ENCODE measurements at places on chromosomes 3 and 15. TPM values are rescaled to one million over a fixed set of nuclear protein-coding genes. Genes with fewer than 3 reads are reported as not detected.
A peak's percentile ranks its signal among the peaks of the same experiment; 100 is the strongest.

Gene CELF6
- 0.20 TPM for polyA plus RNA-seq

Gene DGKG
- polyA plus RNA-seq: 0.12 TPM

Gene TMEM266
- polyA plus RNA-seq: 0.07 TPM

Gene CPNE9
- 0.03 TPM for polyA plus RNA-seq

Gene PLSCR2
- polyA plus RNA-seq: not detected

Gene C3orf85
- not detected for polyA plus RNA-seq

GRCh38 chr15:60535265-60535664, 56.3 kb upstream of the ICE2 start:
- H3K36me3 ChIP-seq: no peaks in the 10 kb centered on the region
- no peaks in the 10 kb centered on the region for H3K27me3 ChIP-seq
- H3K4me3 ChIP-seq: no peak overlapping the region
- H3K4me1 ChIP-seq: no peaks in the 10 kb centered on the region
- DNase-seq: no peak
- no peak overlapping the region for H3K27ac ChIP-seq

DNA sequence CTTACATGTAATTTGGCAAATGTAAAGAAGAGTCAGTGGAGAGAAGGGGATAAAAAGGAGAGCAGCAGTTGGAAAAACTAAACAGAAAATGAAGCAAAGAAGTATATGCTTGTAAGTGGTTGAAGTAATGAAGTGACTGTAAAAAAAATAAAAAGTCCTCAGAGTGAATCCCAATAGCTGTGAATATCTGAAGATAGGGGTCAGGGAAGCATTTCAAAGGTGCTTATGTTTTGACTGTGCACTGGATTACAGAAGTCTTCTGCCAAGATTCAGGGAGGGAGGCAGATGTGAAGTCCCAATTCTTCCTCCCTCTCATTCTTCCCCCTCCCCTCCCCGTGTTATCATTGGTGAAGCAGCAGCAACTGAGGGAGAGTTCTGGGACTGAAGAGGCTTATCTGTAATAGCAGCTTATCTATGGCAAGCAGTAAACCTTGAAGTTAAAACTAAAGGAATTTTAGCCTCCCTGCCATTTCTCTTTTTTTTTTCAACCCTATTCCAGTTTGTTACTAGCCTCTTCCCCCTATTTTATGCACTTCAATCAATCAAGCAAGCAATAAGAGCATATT, 597.9 kb downstream of the IGSF11 start:
- no peaks in the 10 kb centered on the region for H3K4me1 ChIP-seq
- H3K27ac ChIP-seq: no peak overlapping the region
- H3K36me3 ChIP-seq: no peaks in the 10 kb centered on the region
- no peaks in the 10 kb centered on the region for H3K27me3 ChIP-seq
- peak; percentile 2 for DNase-seq

GRCh38 chr15:66921319-66921915, 144.0 kb upstream of the SMAD3 start:
- no peaks in the 10 kb centered on the region for H3K36me3 ChIP-seq
- no peaks in the 10 kb centered on the region for H3K4me1 ChIP-seq
- H3K27ac ChIP-seq: no peak overlapping the region
- no peak for DNase-seq

DNA sequence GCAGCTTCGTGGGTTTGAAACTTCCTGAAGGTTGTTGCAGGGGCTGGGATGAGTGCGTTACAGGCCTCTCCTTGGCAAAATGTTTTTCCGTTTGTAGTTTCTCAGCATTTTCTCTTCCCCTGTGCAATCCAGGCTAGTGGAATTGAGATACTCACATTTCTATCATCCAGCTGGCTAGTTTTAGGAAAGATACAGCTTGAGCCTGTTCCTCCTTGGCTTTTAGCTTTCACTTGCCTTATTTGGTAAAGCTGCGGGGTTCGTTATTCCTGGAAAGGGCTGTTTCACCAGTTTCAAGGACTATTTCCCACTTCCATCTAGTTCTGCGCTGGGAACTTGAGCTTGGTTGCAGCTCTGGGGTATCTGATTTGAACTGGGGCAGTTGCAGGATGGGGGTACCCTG, 90.3 kb downstream of the ITPR1 start:
- no peak overlapping the region for H3K4me3 ChIP-seq
- no peak overlapping the region for H3K27ac ChIP-seq
- no peaks in the 10 kb centered on the region for H3K27me3 ChIP-seq
- H3K4me1 ChIP-seq: peaks cover 5% of the 10 kb centered on the region
- H3K36me3 ChIP-seq: no peaks in the 10 kb centered on the region
- no peak for DNase-seq

DNA sequence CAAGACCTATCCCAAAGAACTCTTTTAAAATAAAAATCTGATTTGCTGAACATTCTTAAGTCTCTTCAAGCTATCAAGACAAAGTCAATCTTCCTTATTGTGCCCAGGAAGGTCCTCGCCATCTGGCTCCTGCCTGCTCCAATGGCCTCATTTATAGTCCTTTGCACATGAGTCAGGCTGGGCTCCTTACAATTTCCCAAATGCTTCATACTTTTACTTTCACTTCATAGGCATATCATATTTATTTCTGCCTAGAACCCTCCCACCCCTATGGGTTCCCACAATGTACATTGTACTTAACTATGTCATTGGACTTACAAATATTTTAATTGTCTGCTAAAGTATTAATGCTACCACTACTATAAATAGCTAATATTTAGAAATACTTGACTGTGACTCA, 9.1 kb downstream of the THRB start:
- no peak overlapping the region for H3K4me3 ChIP-seq
- H3K4me1 ChIP-seq: no peaks in the 10 kb centered on the region
- no peak for DNase-seq
- H3K36me3 ChIP-seq: no peaks in the 10 kb centered on the region

- no peaks in the 10 kb centered on the region for H3K27me3 ChIP-seq
- no peak for DNase-seq
- peaks cover 15% of the 10 kb centered on the region for H3K4me1 ChIP-seq
- H3K36me3 ChIP-seq: peaks cover 23% of the 10 kb centered on the region
Measured at GRCh38 chr3:58434990-58435389, 1.4 kb upstream of the PDHB start.

Data from SK-N-SH (cell line).